ENCODE measurements at places on chromosomes 11 and 22. TPM values are rescaled to one million over a fixed set of nuclear protein-coding genes. Genes with fewer than 3 reads are reported as not detected.

Gene ROBO4
- not detected for total RNA-seq

Gene C11orf16
- total RNA-seq: not detected

Gene KCNJ1
- total RNA-seq: not detected

Gene OR5J2
- total RNA-seq: not detected

Gene CRYBB2
- not detected for total RNA-seq

DNA sequence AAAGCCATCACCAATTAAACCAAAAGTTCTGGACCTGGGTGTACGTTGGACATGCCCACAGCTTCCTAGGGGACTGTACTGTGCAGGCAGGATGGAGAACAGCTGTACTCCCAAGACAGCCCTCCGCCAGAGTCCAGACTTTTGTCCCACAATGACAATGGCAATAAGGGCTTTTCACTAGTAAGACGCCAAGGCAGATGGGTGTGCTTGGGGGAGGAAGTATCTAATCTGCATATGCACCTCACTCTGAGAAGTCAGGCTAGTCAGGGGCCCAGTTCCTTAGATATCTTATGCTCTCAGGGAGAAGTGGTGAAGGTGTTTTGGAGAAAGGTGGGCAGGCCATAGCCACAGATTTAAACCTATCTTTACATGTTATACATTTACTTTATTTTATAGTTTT is 85.1 kb upstream of the USP47 start:
- no peaks in the 10 kb centered on the region for H3K36me3 ChIP-seq
- H3K27ac ChIP-seq: no peak overlapping the region
- H3K4me3 ChIP-seq: no peak overlapping the region
- DNase-seq: no peak
- H3K27me3 ChIP-seq: no peaks in the 10 kb centered on the region
- H3K4me1 ChIP-seq: no peaks in the 10 kb centered on the region

DNA sequence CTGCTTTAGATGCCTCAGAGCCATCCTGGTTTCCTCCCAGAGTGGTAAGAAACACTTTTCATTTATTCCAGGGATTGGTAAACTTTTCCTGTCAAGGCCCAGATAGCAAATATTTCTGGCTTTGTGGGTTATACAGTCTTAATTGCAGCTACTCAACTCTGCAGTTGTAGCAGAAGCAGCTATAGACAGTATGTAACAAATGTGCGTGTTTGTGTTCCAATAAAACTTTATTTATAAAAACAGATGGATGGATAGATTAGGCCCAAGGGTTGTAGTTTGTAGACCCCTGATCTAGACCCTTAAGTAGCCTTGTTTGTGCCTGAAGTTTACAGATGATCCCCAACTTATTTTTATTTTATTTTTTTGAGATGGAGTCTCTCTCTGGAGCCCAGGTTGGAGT is 17.9 kb downstream of the NNMT start:
- no peaks in the 10 kb centered on the region for H3K36me3 ChIP-seq
- no peak overlapping the region for H3K27ac ChIP-seq
- H3K27me3 ChIP-seq: peaks cover 8% of the 10 kb centered on the region

GRCh38 chr22:29635734-29636357 is 32.4 kb downstream of the NF2 start:
- no peaks in the 10 kb centered on the region for H3K27me3 ChIP-seq
- peaks cover 31% of the 10 kb centered on the region for H3K4me1 ChIP-seq
- DNase-seq: no peak
- no peak overlapping the region for H3K27ac ChIP-seq

All from activated CD8-positive, alpha-beta T cell treated with anti-CD3 and anti-CD28 coated beads, Interleukin-2, amount 10 ng/mL, durations not matched to agents 7 days and 5 days (primary cell).